Left renal cortex interstitium (tissue), 4 donors: ENCODE measurements at places on chromosomes 4 and X.
A peak's percentile ranks its signal among the peaks of the same experiment; 100 is the strongest.

DNA sequence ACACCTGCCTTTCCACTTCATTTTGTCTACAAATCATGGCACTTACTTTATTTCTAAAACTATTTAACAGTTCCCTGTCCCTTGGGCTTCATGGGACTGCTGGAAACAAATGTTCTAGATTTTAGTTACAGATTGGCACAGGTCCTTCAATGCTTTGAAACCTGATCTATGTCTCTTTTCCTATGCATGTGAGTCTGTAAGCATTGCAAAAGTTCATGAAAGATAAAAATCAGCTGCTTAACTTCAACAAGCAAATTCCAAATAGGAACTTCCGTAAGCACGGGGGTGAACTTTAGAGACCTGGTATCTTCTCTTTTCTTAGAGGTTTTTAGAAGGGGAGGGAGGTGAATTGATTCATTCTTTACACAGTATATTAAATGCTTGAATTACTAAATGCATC is 9.5 kb downstream of the LGI2 start:
- DNase-seq, result no peak

- no peak for DNase-seq
Measured at GRCh38 chr4:26474551-26474950, 15.7 kb downstream of the CCKAR start.

- no peak for DNase-seq
Measured at GRCh38 chr4:173189117-173189693, 20.6 kb downstream of the GALNT7 start.

- DNase-seq, result no peak
Measured at GRCh38 chr4:105170711-105171110, 24.0 kb downstream of the TET2 start.

GRCh38 chrX:126770179-126770578 is 49.4 kb upstream of the PRR32 start:
- DNase-seq, result peak; percentile 3

DNA sequence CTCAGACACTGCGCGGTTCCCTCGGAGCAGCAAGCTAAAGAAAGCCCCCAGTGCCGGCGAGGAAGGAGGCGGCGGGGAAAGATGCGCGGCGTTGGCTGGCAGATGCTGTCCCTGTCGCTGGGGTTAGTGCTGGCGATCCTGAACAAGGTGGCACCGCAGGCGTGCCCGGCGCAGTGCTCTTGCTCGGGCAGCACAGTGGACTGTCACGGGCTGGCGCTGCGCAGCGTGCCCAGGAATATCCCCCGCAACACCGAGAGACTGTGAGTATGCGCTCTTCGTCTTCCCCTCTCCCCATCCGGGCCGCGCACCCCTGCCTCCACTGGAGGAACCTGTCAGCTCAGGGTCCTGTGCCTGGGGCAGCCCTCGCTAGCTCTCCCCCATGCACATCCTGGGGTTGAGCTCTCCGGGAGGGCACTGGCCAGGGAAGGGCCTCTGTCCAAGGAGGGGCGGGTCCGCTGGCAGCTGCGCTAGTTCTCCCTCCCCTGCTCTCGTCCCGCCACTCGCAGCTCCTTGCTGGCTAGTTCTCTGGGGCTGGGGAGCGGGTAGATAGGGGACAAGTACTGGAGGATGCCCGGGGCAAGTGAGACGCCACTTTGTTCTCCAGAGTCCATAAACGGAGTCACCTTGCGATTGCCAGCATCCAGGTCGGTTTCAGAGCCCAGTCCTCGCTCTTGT is 2.2 kb downstream of the SLIT2 start:
- DNase-seq, result no peak

DNA sequence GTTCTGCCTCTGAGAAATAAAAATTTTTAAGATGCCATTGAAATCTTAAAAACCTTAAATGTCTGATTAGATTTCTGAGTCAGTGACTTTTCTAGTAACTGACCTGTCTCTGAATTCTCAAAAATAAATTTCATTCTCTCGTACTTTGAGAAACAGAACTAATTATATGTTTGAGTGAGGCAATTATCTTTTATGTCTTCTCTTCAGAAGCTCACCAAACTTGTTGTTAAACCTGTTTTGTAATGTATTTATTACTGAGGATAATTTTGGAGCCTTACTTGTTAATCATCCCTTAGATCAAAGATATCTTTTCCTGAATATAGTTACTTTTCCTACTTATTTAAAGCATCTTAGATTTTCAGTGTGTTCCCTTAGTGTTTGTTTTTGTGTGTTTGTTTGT is 64.5 kb upstream of the MMAA start:
- no peak for DNase-seq
